Activated CD4-positive, CD25-positive, alpha-beta regulatory T cell treated with anti-CD3 and anti-CD28 coated beads, Interleukin-2, amount 50 U/mL, for 16 hours (primary cell): ENCODE measurements at places on chromosomes 1 and 21.

GRCh38 chr1:4101459-4102161, 201.5 kb upstream of the C1orf174 start:
- no peak for DNase-seq

DNA sequence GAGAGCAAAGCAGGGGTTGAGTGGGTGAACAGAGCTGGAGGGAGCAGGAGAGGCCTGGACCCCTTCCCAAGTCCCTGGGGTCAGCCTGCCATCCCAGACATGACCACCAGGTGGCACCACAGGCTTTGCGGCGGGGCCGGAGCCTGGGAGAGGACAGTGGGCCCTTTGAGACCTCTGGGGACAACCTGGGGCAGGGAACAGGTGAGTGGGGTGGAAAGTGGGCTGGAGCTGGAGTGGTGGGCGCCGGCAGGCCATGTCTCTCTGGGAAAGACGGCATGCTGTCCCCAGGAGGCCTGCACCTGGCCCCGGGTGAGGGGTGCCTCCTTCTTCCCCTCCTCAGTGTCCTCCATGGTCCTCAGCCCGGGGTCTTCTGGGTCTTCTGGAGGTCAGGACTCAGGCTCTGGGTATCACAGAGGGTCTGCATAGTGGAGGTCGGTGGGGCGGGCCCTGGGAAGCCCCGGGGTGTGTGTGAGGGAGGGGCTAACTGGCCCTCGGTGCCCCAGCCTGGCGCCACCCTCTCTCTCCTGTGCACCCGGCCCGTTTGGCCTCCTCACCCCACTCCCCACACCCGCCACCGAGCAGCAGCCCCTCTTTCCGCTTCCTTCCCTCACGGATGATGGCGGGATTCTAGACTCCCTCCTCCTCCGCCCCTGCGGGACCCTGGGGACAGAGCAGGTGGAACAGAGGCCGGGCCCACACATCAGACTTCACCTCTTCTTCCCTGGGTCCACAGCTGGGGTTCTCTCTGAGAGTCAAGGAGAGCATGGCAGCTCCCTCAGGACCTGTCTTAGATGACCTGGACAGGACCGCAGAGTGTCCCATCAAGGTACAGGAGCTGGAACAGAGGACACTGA, 28.5 kb upstream of the PKP1 start:
- DNase-seq: peak; percentile 29

DNA sequence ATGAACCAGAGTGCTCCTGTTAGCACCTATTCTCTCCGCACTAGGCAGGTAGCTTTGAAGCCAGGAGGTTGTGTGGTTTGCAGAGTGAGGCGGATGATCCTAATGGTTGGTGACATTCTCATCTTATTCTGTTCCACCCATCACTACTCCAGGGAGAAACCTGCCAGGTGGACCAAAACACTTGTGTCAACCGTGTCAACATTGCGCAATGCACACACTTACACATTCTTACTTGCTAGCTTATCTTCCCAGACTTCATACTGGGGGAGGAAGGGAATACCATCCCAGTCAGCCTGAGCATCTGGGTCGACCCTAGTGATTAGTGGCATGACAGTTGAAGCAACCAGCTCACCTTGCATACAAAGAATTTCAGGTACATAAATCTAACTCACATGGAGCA, 236.9 kb downstream of the RPS6KC1 start:
- no peak for DNase-seq

- no peak for DNase-seq
Measured at GRCh38 chr1:234839663-234840062, 229.7 kb upstream of the IRF2BP2 start.

DNA sequence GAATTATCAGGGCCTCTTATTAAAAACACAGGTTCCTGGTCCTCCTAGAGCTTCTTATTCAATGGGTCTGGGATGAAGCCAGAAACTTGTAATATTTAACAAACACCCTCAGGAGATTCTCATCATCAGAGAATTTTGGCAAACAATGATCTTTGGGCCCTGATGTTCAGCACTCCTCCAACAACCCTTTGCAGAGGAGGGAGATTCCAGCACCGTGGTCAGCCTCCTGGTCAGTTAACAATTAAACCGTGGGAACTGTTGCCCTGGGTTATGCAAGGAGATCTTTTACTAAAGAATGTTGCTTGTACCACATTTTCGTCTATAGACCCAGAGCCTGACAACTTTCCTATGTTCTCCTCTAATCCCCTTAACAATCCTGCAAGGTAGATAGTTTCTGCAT, 294.4 kb downstream of the PLPP3 start:
- no peak for DNase-seq

DNA sequence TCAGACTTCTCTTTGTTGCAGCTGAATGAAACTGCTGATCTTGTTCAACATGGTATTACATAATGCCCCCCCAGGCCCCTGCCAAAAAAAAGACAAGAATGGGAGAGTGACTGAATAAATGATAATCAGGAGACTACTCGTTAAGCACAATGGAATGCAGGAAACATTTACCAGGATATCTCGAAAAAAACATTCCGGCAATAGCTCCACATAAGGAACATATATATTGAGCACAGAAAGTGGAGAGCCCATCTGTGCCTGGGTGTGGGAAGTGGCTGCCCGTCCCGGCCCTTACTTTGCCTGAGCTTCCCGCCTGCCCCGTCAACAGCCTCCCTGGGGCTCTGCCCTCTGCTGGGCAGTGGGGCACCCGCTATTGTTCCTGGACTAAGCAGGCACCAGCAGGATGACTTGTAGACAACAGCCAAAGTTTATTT, 13.3 kb downstream of the TRIM11 start:
- no peak for DNase-seq

- no peak for DNase-seq
Measured at GRCh38 chr1:230753191-230753585, 6.0 kb downstream of the CAPN9 start.

DNA sequence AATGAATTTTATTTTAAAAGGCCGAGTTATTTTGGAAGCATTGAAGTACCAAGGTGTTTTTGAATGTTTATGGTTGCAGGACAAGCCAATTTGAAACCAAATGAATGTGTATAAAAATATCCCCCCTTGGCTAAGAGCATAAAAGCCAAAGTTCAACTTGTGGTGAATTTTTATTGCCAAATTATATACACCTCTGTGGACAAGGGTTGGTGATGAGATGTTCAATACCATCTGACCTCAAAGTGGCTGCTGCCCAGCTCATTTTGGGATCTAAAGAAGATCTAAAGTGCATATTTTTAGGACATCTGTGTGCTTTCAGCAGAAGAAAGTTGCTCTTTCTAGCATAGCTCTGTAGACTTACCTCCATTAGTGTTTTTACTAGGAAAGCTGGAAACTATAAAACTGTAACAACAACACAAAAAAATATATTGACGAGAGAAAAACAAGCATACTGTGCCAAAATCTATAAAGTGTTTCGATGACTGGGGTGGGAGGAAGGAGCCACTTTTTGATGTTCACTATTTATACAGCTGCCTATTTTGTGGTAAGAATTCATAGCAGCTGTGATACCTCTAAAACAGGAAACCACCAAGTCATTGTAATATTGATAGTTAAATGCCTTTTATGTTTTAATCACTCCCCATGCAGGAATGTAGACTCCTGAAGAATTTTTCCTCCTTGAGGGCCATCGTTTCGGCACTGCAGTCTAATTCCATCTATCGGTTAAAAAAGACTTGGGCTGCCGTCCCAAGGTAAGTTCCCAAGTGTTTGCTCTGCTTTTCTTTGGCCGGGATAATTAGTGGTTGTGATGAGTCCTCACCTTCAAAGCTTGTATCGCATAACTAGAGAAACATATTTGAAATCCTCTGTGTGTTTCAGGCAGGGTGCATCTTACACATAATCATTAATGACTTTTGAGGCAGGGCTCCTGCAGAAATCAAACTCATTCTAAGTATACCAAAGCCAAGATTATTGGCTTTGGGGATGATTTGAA, 83.2 kb downstream of the RGL1 start:
- no peak for DNase-seq

- DNase-seq: no peak
Measured at GRCh38 chr21:45257673-45258341, 29.9 kb downstream of the POFUT2 start.

GRCh38 chr1:71577451-71578131, 496.8 kb upstream of the ZRANB2 start:
- DNase-seq: no peak

GRCh38 chr1:176802316-176802715, 339.3 kb downstream of the PAPPA2 start:
- DNase-seq: no peak

DNA sequence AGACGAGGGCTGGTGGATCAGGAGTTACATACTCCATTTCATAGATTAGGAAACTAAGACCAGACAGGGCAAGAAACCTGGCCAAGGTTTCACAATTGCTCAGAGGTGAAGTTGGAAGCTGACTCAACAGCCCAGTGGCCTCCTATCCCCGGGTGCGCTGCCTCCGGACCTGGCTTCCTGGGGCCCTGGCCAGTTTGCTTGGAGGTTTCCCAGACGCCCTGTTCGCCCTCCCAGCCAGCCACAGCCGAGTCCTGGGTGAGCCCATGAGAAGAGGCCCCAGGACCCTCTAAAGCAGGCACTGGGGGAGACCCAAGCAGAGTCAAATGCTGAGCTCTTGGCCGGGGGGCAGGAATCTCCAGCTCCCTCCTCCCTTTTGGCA, 180.1 kb downstream of the ZBTB18 start:
- no peak for DNase-seq

- DNase-seq: no peak
Measured at GRCh38 chr1:24048205-24048869, 63.6 kb downstream of the MYOM3 start.

DNA sequence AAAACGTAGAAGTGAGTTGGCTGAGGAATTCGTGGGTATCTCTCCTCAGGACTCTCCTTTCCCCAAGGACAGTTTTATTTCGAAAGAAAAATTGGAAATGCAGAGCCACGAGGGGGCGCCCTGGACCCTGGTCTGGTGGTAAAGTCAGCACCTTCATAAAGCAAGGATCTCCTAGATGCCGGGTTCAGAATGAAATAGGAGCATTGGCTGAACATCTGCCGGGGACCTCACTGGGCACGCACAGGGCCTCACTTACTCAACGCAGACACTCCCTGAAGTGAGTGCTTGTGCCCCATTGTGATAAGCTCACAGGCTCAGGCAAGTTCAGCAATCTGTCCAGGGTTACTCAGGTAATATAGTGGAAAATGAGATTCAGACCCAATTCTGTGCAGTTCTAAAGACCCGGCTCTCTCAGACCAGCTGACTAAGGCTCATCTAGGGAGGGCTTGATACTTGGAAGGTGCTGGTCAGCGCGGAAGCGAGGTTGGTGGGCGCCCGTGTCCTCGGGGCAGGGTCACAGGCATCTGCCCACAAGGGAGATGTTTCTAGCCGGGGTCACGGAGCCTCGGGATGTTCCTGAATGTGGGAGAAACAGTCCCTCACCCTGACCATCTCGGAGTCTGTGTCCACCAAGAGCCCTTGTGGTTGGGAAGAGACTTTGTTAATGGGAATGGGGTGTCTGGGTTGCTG, 55.7 kb upstream of the ETV3 start:
- peak; percentile 11 for DNase-seq

- DNase-seq: no peak
Measured at GRCh38 chr1:197178998-197179397, 32.5 kb upstream of the ASPM start.

DNA sequence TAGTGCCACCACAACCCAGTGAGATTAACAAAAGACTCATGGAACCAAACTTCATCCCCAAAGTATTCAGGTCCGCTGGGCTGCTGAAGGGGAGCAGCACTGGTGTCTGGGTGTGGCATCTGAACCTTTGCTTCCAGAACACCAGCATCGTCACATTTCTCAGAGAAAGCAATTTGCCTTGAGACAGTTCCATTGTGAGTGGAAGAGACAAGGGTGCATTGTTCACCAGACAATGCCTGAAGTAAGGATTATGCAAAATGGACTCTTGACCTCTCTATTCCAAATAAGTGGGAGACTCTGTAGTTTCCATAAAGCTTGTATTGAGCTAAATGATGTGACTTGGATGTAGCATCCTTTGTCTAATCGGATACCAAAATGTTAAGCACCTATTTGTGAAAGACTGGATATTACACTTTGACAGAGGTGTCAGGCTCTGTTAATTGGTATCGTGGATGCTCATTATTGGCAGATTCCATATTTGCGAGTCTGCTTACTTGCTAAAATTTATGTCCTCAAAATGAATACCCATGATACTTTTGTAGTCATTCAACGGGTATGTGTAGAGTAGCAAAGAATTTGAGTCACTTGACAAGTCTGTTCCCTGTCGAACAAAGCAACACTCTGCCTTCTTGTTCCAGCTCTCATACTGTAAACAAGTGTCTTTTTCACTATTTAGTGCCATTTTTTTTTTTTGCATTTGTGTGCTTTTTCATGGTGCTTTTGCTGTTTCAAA, 75.6 kb downstream of the MRPS6 start:
- DNase-seq: no peak

- no peak for DNase-seq
Measured at GRCh38 chr1:93704052-93704451, 22.4 kb upstream of the BCAR3 start.

GRCh38 chr1:155485945-155486344, 76.7 kb downstream of the ASH1L start:
- DNase-seq: no peak

GRCh38 chr1:56378341-56379070, 200.9 kb downstream of the PLPP3 start:
- no peak for DNase-seq

DNA sequence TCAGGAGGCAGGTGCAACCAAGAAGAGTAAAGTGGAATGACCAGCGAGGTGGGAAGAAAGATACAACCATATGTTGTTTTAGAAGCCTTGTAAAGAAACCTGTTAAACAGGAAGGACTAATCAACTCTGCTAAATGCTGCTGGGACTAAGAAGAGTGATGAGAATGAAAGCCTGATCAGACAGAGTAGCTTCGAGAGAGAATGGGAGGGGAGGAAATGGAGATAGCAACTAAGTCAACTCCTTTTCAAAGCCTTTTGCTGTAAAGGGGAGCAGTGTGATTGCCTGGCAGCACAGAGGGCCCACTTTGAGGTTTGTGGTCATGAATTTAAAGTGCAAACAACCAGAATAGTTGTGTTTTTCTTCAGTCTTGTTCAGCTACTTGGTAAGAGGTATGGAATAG, 31.4 kb downstream of the SLC30A7 start:
- DNase-seq: no peak

GRCh38 chr1:155107309-155108264, 20.1 kb upstream of the EFNA1 start:
- no peak for DNase-seq

GRCh38 chr1:35570589-35571137, 2.5 kb upstream of the TFAP2E start:
- no peak for DNase-seq

- DNase-seq: no peak
Measured at GRCh38 chr1:70415882-70416281, 4.8 kb downstream of the CTH start.

- DNase-seq: no peak
Measured at GRCh38 chr1:190320952-190321351, 156.7 kb downstream of the BRINP3 start.

DNA sequence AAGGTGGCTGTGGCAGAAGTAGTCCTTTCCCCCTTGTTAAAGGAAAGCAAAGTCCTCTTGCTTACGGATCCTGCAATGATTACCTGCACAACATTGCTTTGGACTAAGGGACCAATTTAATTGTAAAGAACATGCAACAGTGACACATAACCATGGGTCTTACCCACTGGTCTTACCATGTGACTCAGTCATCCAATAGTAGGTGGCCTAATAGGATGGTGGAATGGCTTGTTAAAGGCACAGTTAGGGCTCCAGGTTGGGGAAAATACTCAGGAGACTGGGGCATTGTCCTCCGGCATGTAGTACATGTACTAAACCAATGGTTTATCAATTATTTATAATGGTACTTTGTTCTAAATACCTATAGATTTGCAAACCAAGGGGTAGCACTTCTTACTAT, 2.1 kb upstream of the YIPF1 start:
- DNase-seq: no peak
